ENCODE measurements at places on chromosomes 6 and 20.

- DNase-seq = no peak
Observed at GRCh38 chr6:1346558-1347091, 34.7 kb downstream of the FOXQ1 start.

GRCh38 chr6:25793970-25794369, 37.9 kb downstream of the SLC17A1 start:
- no peak for DNase-seq

DNA sequence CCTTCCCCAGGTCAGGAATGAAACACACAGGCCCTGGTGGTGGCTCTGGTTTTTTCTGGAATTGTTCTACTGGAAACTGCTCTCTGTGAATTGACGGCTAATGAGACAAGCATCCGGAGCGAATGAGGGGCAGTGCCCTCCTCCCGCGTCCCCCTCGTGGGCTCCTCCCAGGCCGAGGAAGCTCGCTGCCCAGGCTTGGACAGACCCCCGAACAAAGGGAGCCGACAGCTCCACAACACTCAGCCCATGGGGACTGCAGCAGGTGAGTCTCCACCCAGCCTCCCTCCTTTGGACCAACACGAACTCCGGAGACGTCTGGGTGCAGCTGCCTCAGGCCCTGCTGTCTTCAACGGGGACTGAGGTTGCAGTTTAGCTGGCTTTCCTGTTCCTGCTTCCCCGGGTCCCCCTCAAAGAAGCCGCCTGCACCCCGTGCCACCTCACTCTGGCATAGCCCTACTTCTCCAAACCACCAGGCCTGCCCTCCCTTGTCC, 31.3 kb upstream of the AFDN start:
- no peak for DNase-seq

- DNase-seq = no peak
Observed at GRCh38 chr6:107304421-107305025, 154.8 kb downstream of the PDSS2 start.

All from breast epithelium (tissue), 4 donors.